ENCODE measurements at places on chromosomes 13 and 19.

DNA sequence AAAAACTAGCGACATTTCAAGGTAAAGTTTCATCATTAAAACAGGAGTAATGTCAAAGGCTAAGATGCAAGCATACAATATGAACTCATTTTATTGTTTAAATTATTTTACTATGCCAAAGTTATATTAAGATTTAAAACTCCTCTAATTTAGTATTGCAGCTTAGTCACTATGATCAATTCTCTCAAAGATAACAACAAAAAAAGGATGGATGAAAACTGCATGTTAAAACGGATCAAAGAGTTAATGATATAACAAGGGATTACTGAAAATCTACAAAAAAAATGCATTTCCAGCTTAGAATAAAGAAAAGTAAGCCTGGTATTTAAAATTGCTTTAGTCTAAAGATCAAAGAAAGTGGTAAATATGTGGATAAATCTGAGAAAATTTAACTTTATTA is 587.8 kb upstream of the PCDH20 start:
- no peak overlapping the region for H3K27ac ChIP-seq
- H3K4me1 ChIP-seq, result no peaks in the 10 kb centered on the region
- H3K36me3 ChIP-seq, result no peaks in the 10 kb centered on the region
- no peak overlapping the region for H3K4me3 ChIP-seq
- ATAC-seq, result no peak

DNA sequence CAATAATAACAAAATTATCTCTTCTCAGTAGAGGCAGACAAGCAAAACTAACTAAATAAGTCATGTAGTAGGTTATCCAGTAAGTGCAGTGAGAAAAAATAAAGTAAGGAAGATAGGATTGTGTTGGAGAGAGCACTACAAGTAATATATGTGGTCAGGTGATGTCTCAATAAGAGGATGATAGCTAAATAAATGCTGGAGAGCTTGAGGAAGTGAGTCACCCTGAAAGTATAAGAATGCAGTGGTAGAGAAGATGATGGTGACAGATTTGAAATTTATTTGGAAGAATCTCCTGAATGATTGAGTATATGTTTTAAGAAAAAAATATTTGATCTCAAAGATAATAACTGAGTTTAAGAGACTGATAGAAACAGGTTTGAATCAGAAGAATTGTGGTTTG is 152.2 kb upstream of the PRR20A start:
- no peak overlapping the region for H3K27ac ChIP-seq
- no peaks in the 10 kb centered on the region for H3K27me3 ChIP-seq
- no peak overlapping the region for H3K4me3 ChIP-seq
- H3K4me1 ChIP-seq, result no peaks in the 10 kb centered on the region
- ATAC-seq, result no peak
- H3K36me3 ChIP-seq, result no peaks in the 10 kb centered on the region

- H3K4me3 ChIP-seq, result no peak overlapping the region
- no peaks in the 10 kb centered on the region for H3K27me3 ChIP-seq
- no peak overlapping the region for H3K27ac ChIP-seq
- H3K4me1 ChIP-seq, result peaks cover 40% of the 10 kb centered on the region
- no peak for ATAC-seq
Measured at GRCh38 chr19:39160889-39161672, 35.5 kb downstream of the PAK4 start.

GRCh38 chr19:2557093-2557440 is 81.1 kb downstream of the GADD45B start:
- peaks cover 66% of the 10 kb centered on the region for H3K4me1 ChIP-seq
- ATAC-seq, result no peak
- peak overlapping the region; percentile 67 for H3K27ac ChIP-seq
- H3K4me3 ChIP-seq, result no peak overlapping the region

GRCh38 chr19:35261356-35262100 is 7.2 kb upstream of the USF2 start:
- ATAC-seq, result no peak
- peaks cover 38% of the 10 kb centered on the region for H3K4me1 ChIP-seq
- peaks cover 10% of the 10 kb centered on the region for H3K36me3 ChIP-seq
- no peaks in the 10 kb centered on the region for H3K27me3 ChIP-seq
- H3K27ac ChIP-seq, result peak overlapping the region; percentile 10

- H3K4me1 ChIP-seq, result peaks cover 43% of the 10 kb centered on the region
- H3K27ac ChIP-seq, result peak overlapping the region; percentile 54
- no peak overlapping the region for H3K4me3 ChIP-seq
- no peak for ATAC-seq
Measured at GRCh38 chr19:38556521-38557174, 61.1 kb downstream of the MAP4K1 start.

- H3K36me3 ChIP-seq, result no peaks in the 10 kb centered on the region
- H3K27ac ChIP-seq, result no peak overlapping the region
- ATAC-seq, result no peak
Measured at GRCh38 chr13:91948736-91949135, 550.3 kb downstream of the GPC5 start.

DNA sequence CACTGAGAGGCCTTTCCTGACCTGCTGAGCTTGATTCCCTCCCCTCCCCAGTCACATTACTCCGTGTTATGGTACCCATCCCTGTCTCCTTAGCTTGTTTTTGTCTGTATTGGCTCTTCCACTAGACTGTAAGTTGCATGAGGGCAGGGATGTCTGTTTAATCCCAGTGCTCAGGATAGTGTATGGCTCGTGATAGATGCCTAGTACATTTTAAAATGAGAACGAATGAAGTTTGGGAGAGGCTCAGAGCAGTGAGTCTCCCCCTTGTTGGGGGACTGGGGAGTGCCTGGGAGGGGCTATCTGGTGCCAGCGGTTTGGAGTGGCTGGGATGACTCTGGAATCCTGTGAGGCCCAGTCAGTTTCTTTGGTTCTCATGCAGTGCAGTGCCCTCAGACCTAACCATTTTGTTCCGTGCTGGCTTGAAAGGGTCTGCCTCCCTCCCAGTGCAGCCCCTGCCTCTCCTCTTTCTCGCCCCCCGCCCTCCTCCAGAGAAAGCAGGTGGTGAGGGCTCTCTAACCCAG is 35.5 kb downstream of the ACTN4 start:
- no peaks in the 10 kb centered on the region for H3K27me3 ChIP-seq
- no peak for ATAC-seq
- H3K27ac ChIP-seq, result peak overlapping the region; percentile 81
- H3K36me3 ChIP-seq, result peaks cover 25% of the 10 kb centered on the region
- no peak overlapping the region for H3K4me3 ChIP-seq

DNA sequence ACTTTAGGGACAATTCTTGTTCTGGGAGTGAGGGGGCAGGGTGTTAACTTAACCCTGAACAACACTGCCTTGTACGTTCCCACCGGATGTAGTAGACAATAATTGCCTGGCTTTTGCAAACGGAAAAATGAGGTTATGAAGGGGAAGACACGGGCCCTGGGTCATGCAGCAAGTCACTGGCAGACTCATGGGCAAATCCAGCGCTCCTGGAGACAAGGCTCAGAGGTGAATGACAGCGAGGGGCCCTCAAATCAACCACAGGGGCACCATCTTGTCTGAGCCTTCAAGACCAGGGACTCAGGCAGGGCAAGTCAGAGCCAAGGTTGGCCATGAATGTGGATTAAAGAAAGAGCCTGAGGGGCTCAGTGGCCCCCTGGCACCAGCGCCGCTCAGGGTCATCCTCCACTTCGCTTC is 2.8 kb downstream of the RASA3 start:
- ATAC-seq, result no peak
- peaks cover 8% of the 10 kb centered on the region for H3K36me3 ChIP-seq
- no peaks in the 10 kb centered on the region for H3K27me3 ChIP-seq

DNA sequence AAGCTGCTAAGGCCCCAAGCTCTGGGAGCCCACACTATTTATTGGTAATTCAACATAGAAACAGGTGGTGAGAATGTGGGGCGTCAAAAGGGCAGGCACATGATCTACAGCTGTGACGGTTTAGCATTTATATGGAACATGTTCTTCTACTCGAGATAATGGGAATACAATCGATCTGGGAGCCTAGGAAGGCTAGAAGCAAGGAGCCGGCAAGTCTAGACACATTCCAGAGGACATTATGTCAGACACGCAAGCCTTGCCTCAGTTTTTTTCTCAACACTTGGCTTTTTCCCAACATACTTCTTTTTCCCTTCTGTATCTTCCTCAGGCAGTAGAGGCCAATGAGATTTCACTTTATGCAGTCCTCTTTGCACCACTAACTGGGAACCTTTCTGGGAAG is 315.7 kb upstream of the SLITRK5 start:
- no peaks in the 10 kb centered on the region for H3K36me3 ChIP-seq
- H3K27me3 ChIP-seq, result no peaks in the 10 kb centered on the region
- no peak overlapping the region for H3K27ac ChIP-seq
- H3K4me3 ChIP-seq, result no peak overlapping the region

GRCh38 chr13:114257014-114257413 is 22.3 kb downstream of the CDC16 start:
- no peak overlapping the region for H3K27ac ChIP-seq
- no peak for ATAC-seq
- H3K27me3 ChIP-seq, result no peaks in the 10 kb centered on the region
- no peak overlapping the region for H3K4me3 ChIP-seq
